Activated CD4-positive, alpha-beta T cell treated with anti-CD3 and anti-CD28 coated beads for 4 hours (primary cell): ENCODE measurements at places on chromosomes 13 and 19.

DNA sequence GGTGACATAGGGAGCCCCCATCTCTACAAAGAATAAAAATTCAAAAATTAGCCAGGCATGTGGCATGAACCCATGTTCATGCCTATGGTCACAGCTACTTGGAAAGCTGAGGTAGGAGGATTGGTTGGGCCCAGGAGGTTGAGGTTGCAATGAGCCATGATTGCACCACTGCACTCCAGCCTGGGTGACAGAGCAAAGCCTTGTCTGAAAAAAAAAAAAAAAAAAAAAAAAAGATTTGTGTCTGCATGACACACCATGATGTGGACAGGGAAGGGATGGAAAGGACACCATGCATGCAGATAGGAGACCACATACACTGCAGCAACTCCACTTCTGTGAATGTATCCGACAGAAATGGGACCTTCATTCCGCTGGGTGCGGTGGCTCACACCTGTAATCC lies 34.0 kb upstream of the HOMER3 start:
- no peak for DNase-seq

DNA sequence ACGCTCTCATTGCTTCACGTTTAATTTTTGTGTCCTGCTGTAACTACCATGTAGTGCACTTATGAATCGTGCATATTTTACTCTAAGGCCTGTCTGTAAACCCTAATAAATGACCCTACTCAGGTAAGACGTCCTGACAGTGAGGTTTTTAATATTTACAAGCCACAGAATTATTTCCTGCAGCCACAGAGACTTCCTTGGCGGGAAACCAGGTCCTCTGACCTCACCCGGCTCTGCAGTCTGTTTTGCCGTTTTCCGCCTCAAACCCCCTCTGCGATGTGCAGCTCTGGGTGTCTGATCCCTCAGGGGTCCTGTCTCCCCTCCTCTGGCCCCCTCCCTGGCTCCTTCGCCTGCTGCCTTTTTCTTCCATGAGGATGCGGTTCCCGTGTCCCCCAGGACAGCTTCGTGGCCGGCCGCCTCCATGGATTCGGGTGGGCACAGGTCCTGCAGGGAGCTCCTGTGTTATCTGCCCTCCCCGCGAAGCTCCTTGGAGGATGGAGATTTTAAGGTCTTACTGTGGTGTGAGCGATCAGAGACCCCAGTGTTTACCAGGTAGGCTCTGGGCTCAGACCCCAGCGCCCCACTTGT lies 66.3 kb downstream of the MCF2L start:
- no peak for DNase-seq

- no peak for DNase-seq
Observed at GRCh38 chr13:99282264-99283231, 24.4 kb upstream of the GPR18 start.

- DNase-seq, result no peak
Observed at GRCh38 chr19:40461669-40462221, 3.8 kb downstream of the BLVRB start.

DNA sequence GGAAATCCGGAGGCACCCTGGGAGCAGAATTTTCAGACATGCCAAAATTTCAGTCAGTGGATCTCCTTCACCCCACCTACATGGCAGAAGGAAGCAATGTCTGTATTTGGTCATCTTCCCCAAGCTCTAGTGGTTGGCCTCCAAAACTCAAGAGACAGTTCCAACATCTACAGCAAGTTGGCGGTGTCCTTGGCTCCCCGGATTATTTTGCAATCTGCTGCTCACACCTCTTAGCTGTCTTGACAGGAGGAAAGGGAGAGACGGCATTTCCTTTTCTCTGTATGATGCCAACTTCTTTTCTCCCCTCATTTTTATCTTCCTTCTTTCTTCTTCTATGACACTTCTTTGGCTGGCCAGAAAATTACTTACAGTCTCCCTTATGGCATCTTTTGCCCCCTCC lies 159.9 kb downstream of the SUCLA2 start:
- no peak for DNase-seq

GRCh38 chr13:32695602-32696250 lies 109.5 kb downstream of the PDS5B start:
- DNase-seq, result no peak

- peak; percentile 4 for DNase-seq
Observed at GRCh38 chr19:57171551-57172081, 4.3 kb upstream of the DUXA start.

GRCh38 chr13:70104481-70104880 lies 3.1 kb upstream of the ATXN8OS start:
- no peak for DNase-seq

- no peak for DNase-seq
Observed at GRCh38 chr13:66033924-66034323, 1196.2 kb downstream of the PCDH9 start.

- DNase-seq, result no peak
Observed at GRCh38 chr13:33634546-33634982, 183.4 kb upstream of the RFC3 start.

GRCh38 chr19:418761-419671 lies 10.1 kb upstream of the C2CD4C start:
- no peak for DNase-seq

- DNase-seq, result no peak
Observed at GRCh38 chr13:19182536-19182935, 912 bp upstream of the TUBA3C start.

DNA sequence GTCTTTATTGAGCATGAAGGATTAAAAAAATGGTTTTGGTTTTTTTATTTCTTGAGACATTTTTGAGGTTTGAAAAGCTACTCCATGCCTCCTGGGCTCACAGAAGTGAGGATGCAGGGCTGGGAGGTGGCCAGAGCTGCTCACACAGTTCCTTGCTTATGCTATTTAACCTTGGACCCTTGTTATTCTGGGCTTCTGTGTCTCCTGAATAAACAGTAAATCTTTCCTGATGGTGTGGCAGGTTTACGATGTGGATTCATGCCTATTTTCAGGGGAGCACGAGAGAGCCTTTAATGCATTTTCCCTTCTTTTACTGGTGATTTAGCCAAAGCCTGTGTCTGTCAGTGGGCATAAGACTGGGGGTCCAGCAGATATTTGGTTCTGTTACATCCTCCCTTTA lies 34.3 kb upstream of the PCDH8 start:
- no peak for DNase-seq

GRCh38 chr13:24307211-24308067 lies 1.9 kb upstream of the C1QTNF9 start:
- DNase-seq, result no peak

DNA sequence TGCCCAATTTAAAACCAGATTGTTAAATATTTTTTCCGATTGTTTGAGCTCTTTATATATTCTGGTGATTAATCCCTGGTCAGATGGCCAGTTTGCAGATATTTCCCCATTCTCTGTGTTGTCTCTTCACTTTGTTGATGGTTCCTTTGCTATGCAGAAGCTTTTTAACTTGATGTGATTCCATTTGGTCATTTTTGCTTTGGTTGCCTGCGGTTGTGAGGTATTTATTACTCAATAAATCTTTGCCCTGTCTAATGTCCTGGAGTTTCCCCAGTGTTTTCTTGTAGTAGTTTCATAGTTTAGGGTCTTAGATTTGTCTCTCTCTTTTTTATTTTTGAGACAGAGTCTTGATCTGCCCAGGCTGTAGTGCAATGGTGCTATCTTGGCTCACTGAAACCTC lies 23.8 kb upstream of the LMO7 start:
- no peak for DNase-seq
